Activated CD4-positive, alpha-beta T cell treated with anti-CD3 and anti-CD28 coated beads, Interleukin-2, amount 50 U/mL, for 24 hours (primary cell): ENCODE measurements at places on chromosomes 2 and 18.

- no peak for DNase-seq
These were observed 223.1 kb upstream of the FBXO11 start for GRCh38 chr2:48129293-48129950.

DNA sequence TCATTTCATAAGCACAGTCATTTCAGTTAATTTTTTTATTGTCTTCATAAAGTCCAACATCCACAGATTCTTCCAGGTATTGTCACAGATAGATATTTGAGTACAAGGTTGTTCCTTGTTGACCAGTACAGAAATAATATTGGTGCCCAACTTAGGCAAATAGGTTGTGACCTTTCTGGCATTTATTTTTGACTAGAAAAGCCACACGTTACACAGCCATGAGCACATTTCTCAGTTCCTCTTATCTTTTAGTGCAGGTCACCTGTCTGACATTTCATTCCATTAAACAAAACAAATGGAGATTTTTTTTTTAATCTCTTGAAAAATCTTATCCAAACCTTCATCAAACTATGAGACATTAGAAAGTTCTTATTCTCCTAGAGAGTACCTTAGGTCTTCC, 428.8 kb downstream of the ZNF521 start:
- DNase-seq = no peak

GRCh38 chr18:57009844-57010243, 137.0 kb upstream of the BOD1L2 start:
- DNase-seq = no peak

DNA sequence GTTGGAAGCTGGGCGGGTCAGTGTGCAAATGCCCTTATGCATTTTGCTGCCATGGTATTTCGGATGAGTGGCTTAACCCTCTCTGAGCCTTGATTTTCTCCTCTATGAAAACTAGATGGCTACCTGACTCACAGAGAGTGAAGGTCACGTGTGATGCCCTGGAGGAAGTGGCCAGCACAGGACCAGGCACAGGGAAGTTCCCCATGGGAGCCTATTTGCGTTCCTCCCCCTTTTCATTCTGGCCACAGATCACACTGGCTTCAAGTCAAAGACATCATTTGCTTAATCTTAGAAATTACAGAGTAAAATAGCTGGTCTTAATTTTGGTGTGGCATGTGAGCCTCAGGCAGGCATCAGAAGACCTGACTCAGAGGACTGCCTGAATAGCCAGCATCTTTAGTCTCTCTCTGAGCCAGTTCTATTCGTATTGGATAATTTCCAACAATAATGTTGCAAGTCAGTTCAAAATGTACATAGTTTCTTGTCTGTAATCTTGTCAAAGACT, 57.6 kb upstream of the CD302 start:
- no peak for DNase-seq

DNA sequence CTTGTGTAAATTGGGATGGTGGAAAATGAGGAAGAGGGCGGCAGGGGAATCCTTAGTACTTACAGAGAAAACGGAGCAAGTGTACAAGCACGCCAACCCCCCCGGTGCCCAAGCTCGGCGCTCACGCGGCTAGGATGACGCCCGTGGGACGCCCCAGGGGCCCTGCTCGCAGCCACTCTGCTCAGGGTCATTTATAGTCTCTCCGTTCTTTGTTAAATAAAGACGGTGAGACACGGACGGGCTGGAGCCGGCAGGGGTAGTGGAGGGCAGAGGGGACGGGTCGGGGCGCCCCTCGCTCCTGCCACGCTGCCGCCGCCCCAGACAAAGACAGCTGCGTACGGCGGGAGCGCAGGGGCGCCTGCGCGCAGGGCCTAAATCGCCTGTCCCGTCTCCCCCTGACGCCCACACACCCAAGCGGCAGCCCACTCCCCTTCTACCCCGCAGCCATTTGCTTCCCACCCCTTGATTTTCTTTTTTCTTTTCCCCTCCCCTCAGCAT, 37.8 kb downstream of the PCBP1 start:
- DNase-seq = peak; percentile 59

DNA sequence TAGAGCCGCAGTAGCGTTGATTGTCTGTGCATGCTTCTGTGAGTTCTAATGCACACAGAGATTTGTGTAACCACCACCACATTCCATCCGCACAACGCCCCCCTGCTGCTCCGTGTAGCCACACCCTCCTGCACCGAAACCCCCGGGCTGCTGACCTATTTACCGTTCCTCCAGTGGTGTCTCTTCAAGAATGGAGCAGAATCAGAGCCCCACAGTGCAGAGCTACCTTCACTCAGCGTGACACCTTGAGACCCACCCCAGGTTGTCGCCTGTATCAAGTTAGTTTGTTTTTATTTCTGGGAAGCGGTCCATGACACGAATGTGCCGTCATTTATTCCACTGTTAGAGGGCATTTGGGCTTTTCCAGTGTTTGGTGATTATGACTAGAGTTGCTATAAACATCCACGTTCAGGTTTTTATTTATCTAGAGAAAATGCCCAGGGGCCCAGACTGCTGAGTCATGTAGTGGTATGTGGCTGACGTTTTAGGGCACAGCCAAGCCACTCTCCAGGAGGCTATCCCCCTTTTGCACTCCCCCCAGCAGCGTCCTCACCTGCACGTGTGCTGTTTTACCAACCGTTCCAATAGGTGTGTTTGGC, 266.8 kb downstream of the NDUFA10 start:
- DNase-seq = no peak

- DNase-seq = no peak
These were observed 23.3 kb downstream of the TTC32 start for GRCh38 chr2:19878268-19879046.

- DNase-seq = no peak
These were observed 24.3 kb upstream of the VIT start for GRCh38 chr2:36672199-36672598.
